NCI-H1105 (cell line): ENCODE measurements at places on chromosomes 1 and 21.

DNA sequence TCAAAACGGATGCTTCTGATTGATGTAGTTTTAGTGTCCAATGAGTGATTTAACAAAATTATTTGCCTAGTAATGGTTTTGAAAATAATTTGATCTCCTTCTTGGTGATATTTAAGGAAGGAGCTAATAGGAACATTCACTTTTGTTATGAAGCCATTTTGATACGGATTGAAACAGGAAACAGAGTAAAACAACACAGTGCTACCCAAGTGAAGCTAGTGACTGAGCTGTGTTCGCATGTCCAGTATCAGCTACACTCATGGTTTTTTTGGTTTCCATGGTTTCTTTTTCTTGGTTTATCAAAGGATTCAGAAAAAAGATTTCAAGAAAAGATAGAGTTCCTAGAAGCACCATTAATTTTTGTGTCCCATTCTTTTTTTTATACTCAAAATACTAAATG is 40.1 kb upstream of the PLEKHO1 start:
- DNase-seq = no peak

DNA sequence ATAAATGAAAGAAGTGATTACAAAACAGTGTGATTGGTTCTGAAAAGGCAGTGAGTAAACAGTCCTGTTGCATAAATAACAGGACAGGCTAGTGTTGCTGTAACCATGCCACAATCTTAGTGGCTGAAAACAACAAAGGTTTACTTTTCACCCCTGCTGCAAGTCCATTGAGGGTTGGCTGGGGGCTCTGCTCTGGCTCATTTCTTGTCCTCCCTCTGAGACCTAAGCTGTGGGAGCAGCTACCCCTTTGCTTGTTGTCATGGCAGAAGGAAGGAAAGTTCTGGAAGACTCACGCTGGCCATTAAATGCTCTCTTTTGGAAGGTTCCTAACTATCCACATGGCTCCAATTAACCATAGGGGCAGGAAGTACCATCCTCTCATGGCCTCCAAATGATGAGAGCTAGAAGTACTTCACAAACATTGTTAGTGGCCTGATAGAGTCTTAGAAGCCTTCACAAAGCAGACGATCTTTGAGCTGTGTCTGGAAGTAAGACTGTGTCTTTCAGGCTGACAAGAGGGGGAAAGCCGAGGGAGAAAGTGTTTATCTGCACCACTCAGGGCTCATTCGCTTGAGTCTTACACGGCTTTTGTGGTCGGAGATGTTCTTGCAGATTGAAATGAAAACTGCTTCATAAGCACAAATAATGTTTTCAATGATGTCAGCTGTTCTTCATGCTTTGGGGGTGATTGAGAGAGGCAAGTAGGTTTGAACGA is 11.9 kb downstream of the RCSD1 start:
- DNase-seq = no peak

GRCh38 chr21:45818904-45819285 is 162.7 kb upstream of the COL6A1 start:
- no peak for DNase-seq

- no peak for DNase-seq
Measured at GRCh38 chr1:164637461-164638375, 78.7 kb downstream of the PBX1 start.

DNA sequence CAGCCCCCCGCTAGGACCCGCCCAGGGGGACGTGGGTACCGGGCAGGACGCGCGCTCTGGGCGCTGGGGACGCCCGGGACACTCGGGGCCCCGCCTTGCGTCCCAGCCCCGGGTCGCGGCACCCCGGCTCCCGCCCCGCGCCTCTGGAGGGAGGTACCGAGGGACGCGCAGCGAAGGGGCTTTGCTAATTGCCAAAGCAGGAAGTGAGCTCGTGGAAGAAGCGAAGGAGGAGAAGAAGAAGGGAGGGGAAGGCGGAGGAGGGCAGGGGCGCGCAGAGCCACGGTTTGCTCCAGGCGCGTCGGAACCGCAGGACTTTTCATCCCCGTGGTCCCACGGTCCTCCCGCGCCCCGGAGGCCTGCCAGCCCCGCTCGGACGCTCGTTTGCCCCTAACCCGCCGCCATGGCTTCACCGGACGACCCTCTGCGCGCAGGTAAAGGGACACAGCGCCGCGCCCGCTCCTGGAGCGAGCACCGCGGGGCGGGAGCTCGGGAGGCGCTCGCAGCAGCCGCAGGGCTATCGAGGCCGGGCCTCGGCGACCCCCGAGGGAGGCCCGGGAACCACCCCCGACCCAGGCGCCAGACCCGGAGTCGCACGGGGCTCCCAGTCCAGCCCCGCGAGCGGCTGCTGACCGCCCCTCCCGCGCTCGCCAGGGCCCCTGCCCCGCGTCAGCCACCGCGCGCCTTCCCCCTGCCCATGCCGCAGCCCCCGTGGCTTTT is 1.3 kb downstream of the EDARADD start:
- DNase-seq = no peak

GRCh38 chr1:11738096-11738495 is 2.2 kb downstream of the AGTRAP start:
- DNase-seq = no peak

DNA sequence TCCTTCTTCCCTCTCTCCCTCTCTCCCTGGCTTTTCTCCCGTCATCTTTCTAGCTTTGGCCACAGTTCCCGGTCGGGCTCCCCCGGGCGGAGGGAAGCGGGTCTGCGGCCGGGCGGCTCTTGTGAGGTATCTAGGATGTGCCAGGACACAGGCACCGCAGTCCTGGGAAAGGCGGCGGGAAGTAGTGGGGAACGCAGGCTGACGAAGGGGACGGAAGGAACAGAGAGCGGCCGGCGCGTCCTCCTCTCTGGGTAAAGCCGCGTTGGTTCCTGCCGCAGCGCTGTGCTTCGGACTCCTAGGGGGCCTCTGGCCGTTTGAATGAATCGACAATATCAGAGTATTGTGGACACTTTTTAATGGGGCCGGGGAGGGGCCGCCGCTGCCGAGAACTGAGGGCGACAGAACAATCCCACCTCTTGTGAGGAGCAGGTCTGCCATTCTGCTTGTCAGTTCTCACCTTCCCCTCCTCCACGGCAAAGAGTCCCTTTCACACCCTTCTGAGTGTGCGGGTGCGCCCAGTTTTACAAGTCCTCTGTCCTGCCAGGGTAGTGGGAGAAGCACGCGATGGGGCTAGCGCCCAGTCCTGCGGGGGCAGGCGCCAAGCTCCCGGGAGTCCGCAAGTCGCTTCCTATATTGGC is 1.2 kb upstream of the LHX9 start:
- peak; percentile 74 for DNase-seq

- no peak for DNase-seq
Measured at GRCh38 chr1:34140011-34140676, 24.9 kb downstream of the CSMD2 start.

DNA sequence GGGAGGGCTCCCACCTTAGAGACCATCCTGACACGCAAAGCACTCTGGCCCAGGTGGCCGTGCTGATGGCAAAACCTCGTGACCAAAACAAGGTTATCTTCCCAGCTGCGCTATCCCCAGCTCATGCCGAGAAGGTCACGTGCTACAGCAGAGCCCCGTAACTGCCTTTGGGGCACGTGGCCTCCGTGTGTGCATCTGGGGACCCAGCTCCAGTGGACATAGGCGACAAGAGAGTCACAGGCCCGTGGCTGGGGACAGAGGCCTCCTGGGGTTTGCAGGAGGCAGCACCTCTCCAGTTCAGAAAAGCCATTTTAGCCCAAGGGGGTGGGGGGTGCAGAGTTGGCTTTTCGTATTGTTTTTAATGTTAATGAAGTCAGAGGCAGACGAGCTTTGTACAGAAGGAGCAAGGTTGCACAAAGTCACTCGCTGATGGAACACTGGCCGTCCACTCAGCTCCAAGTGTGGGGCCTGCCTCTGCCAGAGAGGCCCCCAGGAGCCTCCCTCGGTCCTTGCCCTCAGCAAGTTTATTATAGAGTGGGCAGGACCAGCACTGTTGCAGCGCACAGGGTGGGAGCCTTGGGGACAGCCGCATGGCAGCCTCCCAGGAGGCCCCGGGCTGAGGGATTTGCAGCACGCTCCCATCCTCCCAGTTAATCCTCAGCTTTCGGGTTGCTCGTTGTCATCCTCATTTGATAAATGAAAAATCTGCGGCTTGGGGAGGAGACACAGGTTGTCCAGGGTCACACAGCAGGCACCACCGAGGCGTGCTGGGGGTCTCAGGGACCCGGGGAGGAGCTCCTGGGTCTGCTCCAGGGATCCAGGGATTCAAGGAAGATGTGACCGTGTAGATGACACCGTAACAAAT is 8.0 kb upstream of the PDE9A start:
- no peak for DNase-seq

DNA sequence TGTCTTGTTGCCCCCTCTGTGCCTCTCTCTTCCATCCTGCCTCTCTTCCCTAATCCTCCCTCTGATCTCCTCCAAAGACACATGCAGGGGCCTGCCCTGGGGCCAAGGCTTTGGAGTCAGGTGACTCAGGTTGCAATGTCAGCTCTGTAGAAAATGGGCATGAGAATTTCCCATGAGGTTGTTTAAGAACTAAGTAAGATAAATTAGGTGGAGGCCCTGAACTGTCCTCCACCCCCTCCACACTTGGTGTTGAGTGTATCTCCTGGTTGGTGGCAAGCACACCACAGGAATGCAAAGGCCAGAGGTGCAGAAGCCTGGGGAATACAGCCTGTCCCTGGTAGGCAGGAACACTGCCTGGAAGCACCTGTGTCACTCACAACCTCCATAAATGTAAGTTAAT is 63.9 kb upstream of the GRIK3 start:
- no peak for DNase-seq

DNA sequence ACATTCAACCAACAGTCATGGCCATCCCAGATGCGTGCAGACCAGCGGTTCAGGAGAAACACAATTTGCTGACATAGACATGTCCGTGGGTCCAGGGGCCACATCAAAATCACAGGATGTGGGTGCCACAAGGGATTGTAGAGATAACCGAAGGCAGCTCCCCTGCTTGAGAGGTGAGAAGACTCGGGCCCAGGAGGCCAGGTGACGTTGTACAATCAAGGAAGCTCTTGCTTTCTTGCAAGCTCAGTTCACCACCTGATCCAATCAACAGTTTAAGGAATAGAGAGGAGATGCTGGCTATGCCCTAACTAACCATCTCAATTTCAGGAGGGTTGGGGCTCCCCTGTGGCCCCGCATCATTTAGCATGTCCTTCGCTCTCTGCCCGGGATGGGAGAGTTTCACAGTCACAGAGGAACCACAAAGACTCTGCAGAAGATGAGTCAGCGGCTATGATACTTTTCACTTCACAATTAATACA is 19.5 kb downstream of the UBASH3A start:
- no peak for DNase-seq

DNA sequence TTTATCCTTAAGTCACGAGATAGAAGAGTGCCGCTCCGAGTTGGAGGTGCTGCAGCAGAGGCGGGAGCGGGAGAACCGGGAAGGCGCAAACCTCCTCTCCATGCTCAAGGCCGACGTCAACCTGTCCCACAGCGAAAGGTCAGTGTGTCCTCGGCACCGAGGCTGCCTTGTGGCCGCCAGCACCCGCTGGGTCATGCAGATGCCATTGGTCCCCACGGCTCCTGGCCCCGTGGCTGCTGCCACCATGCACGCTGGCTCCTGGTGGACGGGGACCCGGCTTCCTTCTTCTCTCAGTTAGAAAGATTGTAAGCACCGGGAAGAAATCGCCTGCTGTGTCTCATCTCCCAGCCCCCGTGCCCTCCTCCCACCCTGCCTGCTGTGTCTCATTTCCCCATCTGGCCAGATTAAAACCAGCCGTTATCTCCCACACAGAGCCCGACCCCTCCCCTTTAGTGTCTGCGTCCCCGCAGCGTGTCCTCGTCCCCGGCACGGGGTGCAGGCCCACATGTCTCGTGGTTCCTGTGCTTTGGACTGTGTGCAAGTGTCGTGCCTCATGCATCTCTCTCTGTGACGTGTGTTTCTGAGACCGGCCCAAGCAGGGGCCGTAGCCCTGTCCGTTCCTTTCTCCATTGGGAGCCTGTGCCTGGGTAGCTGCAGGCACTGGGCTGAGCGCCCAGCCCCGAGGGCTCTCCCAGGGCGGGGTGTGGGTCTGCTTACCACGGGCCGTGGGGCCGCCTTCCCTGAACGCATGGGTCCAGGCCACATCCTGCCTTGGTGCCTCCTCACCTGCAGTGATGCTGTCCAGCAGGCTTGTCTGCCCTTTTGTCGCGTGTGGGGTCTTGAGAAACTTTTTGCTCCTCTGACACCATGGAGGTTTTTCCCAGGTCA is 62.1 kb downstream of the PCNT start:
- no peak for DNase-seq

GRCh38 chr1:34904236-34905097 is 25.0 kb downstream of the DLGAP3 start:
- DNase-seq = no peak

DNA sequence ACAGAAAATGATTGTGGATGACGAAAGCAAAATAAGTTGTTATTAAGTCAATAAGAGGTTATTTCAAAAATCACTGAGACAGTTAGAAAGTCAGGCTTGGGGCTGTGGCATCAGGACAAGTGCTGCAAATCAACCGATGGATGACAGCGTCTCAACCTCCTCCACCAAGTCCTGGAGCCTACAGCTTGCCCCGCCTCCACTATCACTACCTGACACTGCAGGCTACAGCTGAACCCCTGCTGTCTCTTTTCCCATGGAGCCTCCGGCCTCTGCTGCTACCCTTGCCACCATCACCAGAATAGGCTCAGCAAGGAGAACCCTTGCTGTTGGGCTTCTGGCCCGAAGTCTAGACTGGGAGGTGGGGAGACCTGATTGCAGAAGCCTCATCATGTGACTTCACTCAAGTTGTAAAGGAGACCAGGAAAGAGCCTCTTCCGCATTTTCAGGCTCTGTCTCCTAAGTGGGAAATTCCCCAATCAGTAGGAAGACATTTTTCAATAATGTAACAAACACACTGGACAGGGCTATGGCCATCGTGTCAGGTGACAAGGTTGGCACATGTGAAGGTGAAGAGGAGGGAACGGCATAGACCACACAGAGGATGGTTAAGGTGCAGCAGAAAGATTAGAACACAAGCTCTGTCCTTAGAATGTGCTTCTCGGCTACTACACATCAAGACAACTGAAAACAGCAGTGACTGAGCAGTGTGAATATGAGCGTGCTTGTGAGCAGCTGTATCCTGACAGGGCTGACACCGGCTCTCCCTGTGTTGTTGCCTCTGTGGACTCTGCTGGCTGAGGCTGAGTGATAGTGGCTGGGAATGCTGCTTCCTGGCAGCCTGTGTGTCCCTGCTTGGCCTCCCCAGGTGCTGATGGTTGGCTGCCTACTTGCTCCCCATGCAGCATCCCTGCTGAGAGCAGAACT is 660.7 kb downstream of the PTPRU start:
- DNase-seq = no peak

DNA sequence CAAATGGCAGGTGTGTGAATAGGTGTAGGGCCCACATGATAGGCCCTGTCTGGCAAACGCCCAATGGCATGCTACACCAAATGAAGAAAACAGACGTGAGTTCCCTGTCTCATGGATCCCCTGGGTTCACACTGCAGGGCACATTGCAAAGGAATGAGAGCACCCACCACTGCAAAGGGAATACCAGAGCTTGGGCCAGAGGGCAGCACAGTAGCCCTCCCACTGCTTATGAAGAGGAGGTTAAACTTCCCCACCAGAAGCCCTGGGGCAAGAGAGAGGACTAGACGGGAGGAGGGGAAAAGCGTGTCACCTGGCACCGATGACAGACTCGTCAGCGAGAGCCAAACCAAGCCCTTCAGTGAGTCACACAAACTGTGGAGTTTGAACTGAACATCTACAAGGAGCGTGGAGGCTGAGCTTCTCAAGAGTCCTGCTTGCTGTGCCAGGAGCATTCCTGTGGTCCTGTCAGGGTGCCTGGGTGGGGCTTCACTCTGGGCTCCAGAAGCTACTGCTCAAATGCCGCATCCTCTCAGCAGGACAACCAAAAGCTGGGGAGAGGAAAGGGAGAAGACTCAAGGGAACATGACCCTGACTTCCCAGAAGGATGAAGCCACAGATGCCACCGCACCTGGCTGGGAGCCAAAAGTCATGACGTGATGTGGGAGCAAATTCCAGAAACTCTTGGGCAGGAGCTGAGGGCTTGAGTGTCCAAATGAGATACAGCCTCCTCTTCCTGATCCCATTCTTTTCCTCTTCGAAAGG is 61.1 kb downstream of the TOMM20 start:
- DNase-seq = peak; percentile 1
